ENCODE measurements at places on chromosomes 4 and X.
A peak's percentile ranks its signal among the peaks of the same experiment; 100 is the strongest.

- H3K4me3 ChIP-seq = no peak overlapping the region
- no peak overlapping the region for H3K27ac ChIP-seq
These were observed 568.8 kb upstream of the TENM3 start for GRCh38 chr4:181674315-181674875.

- no peaks in the 10 kb centered on the region for H3K4me1 ChIP-seq
- no peaks in the 10 kb centered on the region for H3K36me3 ChIP-seq
- no peak for DNase-seq
- no peak overlapping the region for H3K27ac ChIP-seq
These were observed 9.2 kb upstream of the VAMP7 start for GRCh38 chrX:155871934-155872333.

GRCh38 chr4:39823191-39823590 lies 125.3 kb downstream of the UBE2K start:
- no peak for DNase-seq
- no peaks in the 10 kb centered on the region for H3K27me3 ChIP-seq
- no peak overlapping the region for H3K4me3 ChIP-seq
- H3K36me3 ChIP-seq = peaks cover 46% of the 10 kb centered on the region
- no peak overlapping the region for H3K27ac ChIP-seq

DNA sequence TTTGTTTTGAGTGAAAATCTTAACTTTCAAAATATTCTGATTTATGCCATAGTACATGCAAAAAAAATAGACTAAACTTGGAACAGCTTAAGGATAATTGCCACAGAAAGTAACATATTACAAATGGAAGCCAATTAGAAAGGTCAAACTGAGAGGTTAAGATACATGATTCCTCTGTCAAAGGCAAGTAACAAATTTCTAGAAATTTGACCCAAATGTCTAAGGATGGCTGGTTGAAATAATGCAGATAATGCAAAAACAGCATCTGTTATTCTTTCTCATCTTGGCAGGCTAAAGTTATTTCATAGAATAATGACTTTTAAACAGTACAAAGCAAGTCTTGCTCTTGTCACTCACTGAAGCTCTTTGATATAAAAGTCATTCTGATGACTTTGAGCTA lies 10.5 kb downstream of the FGF5 start:
- no peaks in the 10 kb centered on the region for H3K36me3 ChIP-seq
- DNase-seq = no peak
- no peak overlapping the region for H3K4me3 ChIP-seq
- no peaks in the 10 kb centered on the region for H3K4me1 ChIP-seq
- H3K27ac ChIP-seq = no peak overlapping the region

DNA sequence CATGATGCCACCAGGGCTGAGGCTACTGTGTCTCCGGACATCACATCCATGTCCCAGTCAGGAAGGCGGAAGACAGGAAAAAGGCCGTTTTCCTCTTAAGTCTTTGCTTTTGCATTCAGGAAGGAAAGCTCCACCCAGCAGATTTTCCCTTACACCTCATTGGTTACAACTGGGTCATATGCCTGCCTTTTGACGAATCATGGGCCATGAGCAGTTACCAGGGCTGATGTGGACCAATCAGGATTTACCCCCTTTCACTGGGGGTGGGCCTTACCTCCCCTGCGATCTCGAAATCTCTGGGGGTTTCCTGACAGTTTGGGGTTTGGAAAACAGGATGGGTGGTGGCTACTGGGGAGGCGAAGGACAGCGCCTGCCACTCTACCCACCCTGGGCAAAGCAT lies 52.5 kb upstream of the GRPEL1 start:
- no peaks in the 10 kb centered on the region for H3K36me3 ChIP-seq
- no peak for DNase-seq
- H3K4me1 ChIP-seq = peaks cover 5% of the 10 kb centered on the region
- no peak overlapping the region for H3K4me3 ChIP-seq
- H3K27me3 ChIP-seq = no peaks in the 10 kb centered on the region
- H3K27ac ChIP-seq = no peak overlapping the region

DNA sequence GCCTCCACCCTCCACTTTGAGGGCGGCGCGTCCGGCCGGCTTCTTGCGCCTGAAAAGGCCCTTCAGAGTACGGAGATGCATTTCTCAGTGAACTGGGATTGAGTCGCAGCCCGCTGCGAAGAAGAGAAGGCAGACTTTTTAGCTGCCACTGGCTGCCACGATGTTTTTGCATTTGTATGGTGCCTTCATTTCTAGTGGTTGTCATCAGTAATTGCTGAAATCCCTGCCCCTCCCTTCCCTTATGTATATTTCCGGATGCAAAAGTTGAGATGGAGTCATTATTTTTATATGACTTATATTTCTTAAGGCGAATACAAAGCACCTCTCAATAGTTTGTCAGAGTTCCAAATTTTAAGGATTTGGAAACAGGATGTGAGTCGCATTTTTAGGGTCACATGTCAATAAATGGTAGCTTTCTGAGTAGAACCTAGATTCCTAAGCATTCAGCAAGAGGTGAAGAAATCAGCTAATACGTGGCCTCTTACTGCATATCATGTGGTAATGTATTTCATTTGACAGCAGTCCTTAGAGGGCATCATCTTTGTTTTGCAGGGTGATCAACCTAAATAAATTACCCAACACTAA lies 658 bp downstream of the ATP6AP2 start:
- peaks cover 17% of the 10 kb centered on the region for H3K4me1 ChIP-seq
- peak overlapping the region; percentile 81 for H3K27ac ChIP-seq
- no peak for DNase-seq
- H3K4me3 ChIP-seq = peak overlapping the region; percentile 73
- H3K36me3 ChIP-seq = no peaks in the 10 kb centered on the region
- no peaks in the 10 kb centered on the region for H3K27me3 ChIP-seq

DNA sequence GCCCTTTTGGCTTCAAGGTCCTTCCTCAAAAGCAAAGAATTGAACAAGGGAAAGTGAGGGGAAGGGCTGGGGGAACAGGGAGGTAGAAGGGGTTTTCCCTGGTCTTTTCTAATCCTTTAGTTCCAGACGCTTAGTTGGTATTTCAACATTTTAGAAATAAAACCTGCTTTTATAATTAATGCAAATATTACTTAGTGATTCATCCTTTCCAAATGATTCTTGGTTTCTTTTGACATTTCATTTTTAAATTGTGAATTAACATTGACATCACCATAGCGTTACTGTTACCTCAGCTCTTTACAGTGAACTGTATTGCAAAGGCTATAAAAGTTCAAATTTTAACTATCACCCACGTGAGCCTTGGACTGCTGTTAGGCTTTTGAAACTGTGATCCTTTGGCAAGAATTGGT lies 20.9 kb downstream of the NFKB1 start:
- H3K36me3 ChIP-seq = no peaks in the 10 kb centered on the region
- no peaks in the 10 kb centered on the region for H3K27me3 ChIP-seq

GRCh38 chrX:138638996-138639395 lies 72.5 kb downstream of the FGF13 start:
- DNase-seq = no peak
- H3K4me1 ChIP-seq = peaks cover 23% of the 10 kb centered on the region
- H3K4me3 ChIP-seq = no peak overlapping the region
- H3K27ac ChIP-seq = no peak overlapping the region

DNA sequence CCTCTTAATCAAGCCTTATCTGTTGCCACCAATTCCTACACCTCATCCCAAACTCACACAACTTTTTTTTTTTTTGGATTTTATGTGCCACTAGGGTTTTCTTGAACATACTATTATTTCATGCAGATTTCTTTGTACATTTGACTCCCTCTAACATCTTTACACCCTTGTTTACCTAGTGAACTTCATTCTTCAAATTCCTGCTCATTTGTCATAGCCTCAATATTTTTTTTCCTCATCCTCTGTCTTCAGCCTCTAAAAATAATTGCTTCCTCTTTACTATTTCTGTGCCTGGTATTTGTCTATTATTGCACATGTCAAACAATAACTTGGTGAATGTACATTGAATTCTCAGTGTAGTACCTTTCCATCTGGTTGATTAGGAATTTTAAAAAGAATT lies 22.0 kb downstream of the NBDY start:
- no peak overlapping the region for H3K27ac ChIP-seq
- H3K4me1 ChIP-seq = no peaks in the 10 kb centered on the region
- no peaks in the 10 kb centered on the region for H3K27me3 ChIP-seq
- no peak overlapping the region for H3K4me3 ChIP-seq

GRCh38 chrX:124455966-124456365 lies 109.6 kb downstream of the SH2D1A start:
- H3K36me3 ChIP-seq = no peaks in the 10 kb centered on the region
- DNase-seq = no peak
- H3K4me3 ChIP-seq = no peak overlapping the region
- no peaks in the 10 kb centered on the region for H3K4me1 ChIP-seq
- no peaks in the 10 kb centered on the region for H3K27me3 ChIP-seq
- H3K27ac ChIP-seq = no peak overlapping the region

- no peaks in the 10 kb centered on the region for H3K4me1 ChIP-seq
- no peaks in the 10 kb centered on the region for H3K27me3 ChIP-seq
- no peaks in the 10 kb centered on the region for H3K36me3 ChIP-seq
- no peak overlapping the region for H3K4me3 ChIP-seq
- H3K27ac ChIP-seq = no peak overlapping the region
These were observed 92.2 kb downstream of the RNF150 start for GRCh38 chr4:141041021-141041476.

GRCh38 chr4:151948351-151949016 lies 187.7 kb upstream of the GATB start:
- no peaks in the 10 kb centered on the region for H3K27me3 ChIP-seq
- DNase-seq = no peak
- H3K4me1 ChIP-seq = no peaks in the 10 kb centered on the region
- no peak overlapping the region for H3K27ac ChIP-seq
- no peak overlapping the region for H3K4me3 ChIP-seq

- H3K27ac ChIP-seq = no peak overlapping the region
- H3K4me1 ChIP-seq = no peaks in the 10 kb centered on the region
- H3K4me3 ChIP-seq = no peak overlapping the region
- H3K36me3 ChIP-seq = no peaks in the 10 kb centered on the region
- no peak for DNase-seq
- no peaks in the 10 kb centered on the region for H3K27me3 ChIP-seq
These were observed 103.7 kb downstream of the CBLL2 start for GRCh38 chrX:22376369-22376768.

GRCh38 chr4:180086480-180087190 lies 2156.6 kb upstream of the TENM3 start:
- DNase-seq = no peak
- H3K4me1 ChIP-seq = no peaks in the 10 kb centered on the region
- no peaks in the 10 kb centered on the region for H3K36me3 ChIP-seq
- H3K27ac ChIP-seq = no peak overlapping the region
- no peak overlapping the region for H3K4me3 ChIP-seq

DNA sequence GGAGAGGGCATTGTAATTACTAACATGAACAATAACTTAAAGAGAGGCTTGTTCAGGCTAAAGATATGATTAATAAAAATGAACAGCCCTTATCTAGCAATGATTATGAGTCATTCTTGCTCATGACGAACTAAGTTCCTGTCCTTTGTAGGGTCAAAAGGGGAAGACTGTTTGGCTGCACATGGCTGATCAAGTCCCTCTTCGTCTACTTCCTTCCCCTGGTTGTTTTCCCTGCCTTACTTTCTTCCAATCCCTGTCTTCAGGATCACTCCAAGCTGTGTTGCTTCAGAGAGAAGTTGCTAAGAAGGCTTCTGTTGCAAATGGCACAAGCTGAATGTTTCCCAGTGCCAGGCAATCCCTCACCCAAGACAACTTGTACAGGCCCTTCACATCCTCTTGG lies 115.0 kb upstream of the HS3ST1 start:
- no peak for DNase-seq
- no peaks in the 10 kb centered on the region for H3K36me3 ChIP-seq
- H3K4me1 ChIP-seq = no peaks in the 10 kb centered on the region
- H3K4me3 ChIP-seq = no peak overlapping the region
- no peaks in the 10 kb centered on the region for H3K27me3 ChIP-seq
- no peak overlapping the region for H3K27ac ChIP-seq

- H3K4me3 ChIP-seq = no peak overlapping the region
- DNase-seq = peak; percentile 58
- H3K27me3 ChIP-seq = no peaks in the 10 kb centered on the region
These were observed 85.5 kb downstream of the STARD8 start for GRCh38 chrX:68732906-68733493.

DNA sequence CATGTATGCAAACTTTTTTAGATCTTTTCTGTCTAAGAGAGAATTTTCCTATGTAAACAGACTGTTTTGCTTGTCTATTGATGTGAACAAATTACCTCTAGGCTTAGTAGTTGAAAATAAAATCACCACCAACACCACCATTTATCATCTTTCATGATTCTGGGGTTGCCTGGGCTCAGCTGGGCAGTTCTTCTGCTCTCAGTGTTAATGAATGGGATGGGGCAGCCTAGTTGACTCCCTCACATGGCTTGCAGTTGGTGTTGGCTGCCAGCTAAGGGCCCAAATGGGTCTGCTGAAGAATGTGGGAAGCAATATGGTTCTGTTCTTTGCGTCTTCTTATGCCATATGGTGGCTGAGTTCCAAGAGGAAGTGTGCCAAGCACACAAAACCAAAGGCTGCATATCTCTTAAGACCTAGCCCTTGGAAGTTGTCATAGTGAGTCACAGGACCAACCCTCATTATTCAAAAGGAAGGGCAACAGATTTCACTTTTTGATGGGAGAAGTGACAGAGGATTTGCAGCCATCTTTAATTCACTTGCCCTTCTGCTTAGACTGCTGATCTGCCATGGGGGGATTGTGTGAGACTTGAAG lies 17.9 kb downstream of the REELD1 start:
- H3K4me1 ChIP-seq = no peaks in the 10 kb centered on the region
- H3K27ac ChIP-seq = no peak overlapping the region
- H3K27me3 ChIP-seq = no peaks in the 10 kb centered on the region
- no peaks in the 10 kb centered on the region for H3K36me3 ChIP-seq
- no peak for DNase-seq

DNA sequence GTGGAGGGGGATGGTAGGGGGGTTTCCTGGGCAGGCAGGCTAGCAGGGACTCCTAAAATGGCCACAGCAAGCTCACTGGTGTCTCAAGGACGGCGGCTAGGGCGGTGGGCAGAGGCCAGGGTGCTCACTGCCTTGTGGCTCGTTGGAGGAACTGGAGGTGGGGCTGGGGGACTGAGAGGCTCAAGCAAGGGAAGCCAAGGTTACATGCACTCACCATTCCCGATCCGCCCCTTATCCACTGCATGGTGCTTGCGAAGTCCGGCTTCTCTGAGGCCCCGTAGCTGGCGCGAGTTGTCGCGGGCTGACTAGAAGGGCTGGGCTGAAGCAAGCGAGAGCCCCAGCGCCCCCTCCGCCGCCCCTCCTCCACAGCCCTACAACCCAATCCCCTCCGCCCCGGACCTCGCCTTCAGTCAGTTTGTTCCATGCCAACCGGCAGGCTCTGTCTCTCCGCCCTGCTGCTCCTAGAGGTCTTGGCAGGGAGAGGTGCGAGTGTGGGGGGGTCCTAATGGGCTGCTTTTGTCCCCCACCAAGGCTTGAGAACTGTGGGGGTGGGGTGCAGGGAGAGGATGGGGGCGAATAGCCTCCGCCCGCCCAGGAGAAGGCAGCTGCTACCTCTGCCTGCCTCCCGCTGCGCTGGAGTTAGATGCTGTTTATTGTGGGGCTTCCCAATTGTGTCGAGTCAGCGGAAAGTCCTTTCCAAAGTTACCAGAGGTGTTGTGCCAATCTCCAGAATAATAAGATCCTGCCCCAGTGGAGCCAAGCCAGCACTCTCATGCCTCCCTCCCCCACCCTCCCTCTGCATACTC lies at the start of gene ARHGEF9:
ARHGEF9 (minus strand) TSS at position 313 of the 806 bp plus-strand sequence; CDS start at position 244, 69 bp downstream.
- H3K27me3 ChIP-seq = no peaks in the 10 kb centered on the region
- no peaks in the 10 kb centered on the region for H3K36me3 ChIP-seq
- H3K4me1 ChIP-seq = no peaks in the 10 kb centered on the region
- peak within 1 kb of the TSS; percentile 61 for H3K4me3 ChIP-seq
- peak within 1 kb of the TSS; percentile 59 for H3K27ac ChIP-seq

Measured in tibial artery (tissue), 4 donors.